NAMALWA (cell line): ENCODE measurements at places on chromosomes 13 and 19.

DNA sequence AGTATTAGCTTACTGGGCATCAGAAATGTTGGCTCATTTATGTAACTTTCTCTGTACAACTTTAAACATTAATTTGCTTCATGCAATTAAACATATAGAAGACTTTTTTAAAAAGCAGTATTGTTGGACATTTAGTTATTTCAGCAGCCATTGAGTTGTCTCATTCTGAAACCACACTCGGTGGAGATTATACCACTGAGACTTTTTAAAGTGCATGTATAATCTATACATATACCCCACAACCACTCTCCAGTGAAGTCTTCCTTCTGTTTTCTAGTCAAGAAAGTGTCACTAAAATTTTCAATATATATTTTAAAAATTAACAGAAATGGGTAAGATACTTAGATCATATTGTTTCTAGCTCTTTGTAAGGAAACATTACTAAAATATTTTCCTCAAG, 15.5 kb downstream of the SETDB2 start:
- DNase-seq: no peak

GRCh38 chr13:31263346-31263745, 63.6 kb downstream of the B3GLCT start:
- DNase-seq: no peak

- no peak for DNase-seq
Observed at GRCh38 chr19:54319049-54319448, 6.1 kb upstream of the LILRA5 start.

DNA sequence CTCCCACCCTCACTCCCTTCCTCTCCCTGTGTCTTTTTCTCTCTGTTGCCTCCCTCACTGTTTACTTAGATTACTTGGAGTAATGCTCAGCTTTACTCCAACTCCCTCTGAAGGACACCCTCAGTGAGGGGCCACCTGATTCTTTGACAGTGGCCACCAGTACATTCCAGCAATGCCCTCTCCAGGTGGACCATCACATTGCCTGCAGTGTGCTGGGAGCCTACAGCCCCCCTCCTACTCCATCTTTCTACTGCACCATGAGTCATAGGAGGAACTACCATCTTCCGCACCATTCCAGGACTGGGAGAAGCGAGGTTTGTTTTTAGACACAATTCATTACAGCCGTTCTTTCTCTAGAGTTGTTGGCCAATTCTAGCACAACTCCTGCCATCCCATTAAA, 96.6 kb upstream of the POSTN start:
- no peak for DNase-seq

DNA sequence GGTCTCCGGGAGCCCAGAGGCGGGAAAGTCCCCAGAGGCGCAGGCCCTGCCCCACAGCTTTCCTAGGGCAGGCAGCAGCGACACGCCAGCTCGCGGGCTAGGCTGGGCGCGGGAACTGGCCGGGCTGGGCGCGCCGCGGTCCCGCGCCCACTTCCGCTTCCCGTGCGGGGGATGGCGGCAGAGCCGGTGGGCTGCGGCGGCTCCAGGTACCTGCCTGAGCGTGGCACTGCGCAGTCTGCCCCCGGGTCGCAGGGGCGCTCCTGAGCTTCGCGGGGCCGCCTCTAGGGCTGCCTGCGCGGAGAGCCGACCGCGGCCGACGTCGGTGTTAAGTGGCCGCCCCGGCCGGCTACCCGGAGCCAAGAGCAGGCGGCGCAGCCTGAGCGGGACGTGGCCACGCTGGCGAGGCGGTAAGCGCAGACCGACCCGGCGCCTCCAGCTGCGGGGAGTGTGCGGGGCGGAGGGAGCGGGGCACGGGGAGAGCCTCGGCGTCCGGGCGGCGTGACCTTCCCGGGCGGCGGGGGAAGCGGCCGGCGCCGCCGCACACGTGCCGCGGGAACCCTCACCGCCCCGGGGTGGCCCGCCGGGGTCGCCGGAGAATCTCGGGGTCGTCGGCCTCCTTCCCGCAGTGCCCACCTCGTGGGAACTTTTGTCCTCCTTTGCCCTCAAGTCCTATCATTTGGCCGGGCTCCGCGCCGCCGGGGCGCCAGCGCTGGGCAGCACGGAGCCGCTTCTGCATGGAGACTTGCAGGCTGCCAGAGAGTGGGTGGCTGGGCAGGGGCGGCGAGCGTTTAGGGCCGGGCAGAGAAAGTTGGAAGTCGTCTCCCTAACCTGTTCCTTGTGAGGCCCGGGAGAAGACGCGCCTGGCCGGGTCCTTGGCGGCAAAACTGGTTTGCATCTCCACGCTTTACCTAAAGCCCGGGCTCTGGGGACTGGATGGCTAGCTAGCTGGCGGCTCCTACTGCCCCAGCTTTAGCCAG, 31.4 kb upstream of the MPHOSPH8 start:
- DNase-seq: peak; percentile 14

DNA sequence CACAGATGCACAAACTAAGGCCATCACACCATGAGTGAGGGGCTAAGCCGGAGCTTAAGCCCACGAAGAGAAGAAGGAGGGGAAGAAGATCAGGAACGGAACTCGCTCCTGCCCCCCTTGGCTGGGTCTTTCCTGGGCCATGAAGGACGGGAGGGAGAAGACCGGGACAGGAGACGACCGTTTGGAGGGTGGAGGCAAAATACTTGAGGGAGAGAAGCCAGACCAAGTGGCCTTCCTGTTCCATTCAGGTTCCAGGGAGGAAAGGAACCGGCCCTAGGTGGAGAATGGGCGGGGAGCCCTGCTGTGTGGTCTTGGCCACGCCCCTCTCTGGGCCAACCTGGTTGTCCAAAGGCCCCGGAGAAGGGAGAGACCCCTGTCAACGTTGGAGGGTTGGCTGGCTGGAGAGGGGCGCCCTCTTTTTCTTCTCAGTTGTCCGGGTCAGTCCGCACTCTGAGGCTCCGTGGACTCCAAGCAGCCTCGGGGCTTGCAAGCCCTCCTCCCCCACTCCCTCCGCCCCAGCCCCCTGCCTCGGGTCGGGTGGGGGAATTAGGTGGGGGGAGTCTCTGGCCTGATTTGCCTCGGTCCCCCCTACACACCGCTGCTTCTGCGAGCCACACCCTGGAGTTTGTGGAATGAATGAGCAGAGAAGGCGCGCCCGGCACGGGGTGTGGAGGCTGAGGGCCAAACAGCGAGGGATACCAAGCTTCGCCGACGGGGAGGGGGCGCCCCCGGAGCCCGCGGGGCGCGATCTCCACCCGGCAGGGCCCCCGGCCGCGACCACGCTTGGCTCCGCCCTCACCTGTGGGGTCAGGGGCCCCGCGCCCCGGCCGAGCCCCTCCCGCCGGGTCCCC, 757 bp downstream of the FBN3 start:
- no peak for DNase-seq

GRCh38 chr19:56547535-56547934, 8.8 kb downstream of the ZFP28 start:
- DNase-seq: no peak

DNA sequence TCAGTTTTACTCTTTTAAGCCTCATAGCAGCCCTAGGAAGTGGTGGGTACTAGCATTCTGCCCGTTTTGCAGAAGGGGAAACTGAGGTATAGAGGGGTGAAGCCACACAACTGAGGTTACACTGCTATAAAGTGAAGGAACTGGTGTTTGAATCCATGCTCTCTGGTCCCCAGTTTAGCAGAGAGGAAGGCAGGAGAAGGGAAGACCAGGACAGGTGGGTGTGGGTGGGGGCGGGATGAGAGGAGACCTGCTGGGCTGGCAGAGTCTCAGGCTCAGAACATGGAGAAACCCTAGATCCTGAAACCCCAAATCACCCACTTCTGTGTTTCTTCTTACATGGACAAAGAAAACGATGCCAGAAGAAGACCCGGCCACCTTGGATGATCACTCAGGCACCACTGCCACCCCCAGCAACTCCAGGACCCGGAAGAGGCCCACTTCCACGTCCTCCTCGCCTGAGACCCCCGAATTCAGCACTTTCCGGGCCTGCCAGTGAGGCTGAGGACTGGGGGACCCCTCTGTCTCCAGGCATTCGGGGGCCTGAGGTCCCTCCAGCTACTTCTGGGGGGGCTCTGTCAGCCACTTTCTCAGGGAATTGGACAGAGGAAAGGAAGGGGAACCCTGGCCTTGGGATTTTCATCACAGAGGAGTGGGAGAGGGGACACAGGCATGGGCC, 2.3 kb upstream of the CARM1 start:
- DNase-seq: no peak

GRCh38 chr13:60612593-60612992, 215.6 kb downstream of the TDRD3 start:
- DNase-seq: no peak

- DNase-seq: no peak
Observed at GRCh38 chr19:18662972-18663732, 20.3 kb upstream of the CRTC1 start.

- DNase-seq: no peak
Observed at GRCh38 chr13:95349267-95349666, 48.0 kb upstream of the ABCC4 start.

DNA sequence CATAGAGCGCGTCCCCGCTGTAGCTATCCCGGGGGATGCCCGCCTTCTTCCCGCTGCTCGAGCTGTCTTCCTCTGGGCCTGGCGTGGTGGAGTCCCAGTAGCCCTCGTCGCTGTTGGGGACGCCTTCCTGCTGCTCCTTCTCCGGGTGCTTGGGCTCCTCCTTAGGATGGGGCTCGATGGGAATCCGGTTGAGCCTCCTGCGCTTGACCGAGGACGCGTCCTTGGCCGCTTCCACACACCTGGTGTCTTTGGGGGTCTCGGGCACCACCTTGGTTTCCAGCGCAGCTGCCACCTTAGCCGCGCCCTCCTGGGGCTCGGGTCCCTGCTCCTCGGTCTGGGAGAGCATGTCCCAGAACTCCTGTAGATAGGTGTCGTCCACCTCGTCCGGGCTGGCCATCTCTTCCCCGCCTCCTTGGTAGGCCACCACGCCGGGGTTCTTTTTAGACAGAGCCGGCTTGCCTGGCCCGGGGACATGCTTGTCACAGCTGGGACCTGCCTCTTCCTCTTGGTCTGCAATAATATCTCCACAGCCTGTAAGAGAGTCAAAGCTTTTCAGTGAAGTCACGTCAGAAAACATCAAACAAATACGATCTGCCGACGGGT, 2.0 kb downstream of the AMER2 start:
- no peak for DNase-seq

GRCh38 chr13:53206455-53206854, 177.8 kb downstream of the OLFM4 start:
- DNase-seq: peak; percentile 30

GRCh38 chr13:103276775-103277498, 210.7 kb upstream of the SLC10A2 start:
- DNase-seq: peak; percentile 22

DNA sequence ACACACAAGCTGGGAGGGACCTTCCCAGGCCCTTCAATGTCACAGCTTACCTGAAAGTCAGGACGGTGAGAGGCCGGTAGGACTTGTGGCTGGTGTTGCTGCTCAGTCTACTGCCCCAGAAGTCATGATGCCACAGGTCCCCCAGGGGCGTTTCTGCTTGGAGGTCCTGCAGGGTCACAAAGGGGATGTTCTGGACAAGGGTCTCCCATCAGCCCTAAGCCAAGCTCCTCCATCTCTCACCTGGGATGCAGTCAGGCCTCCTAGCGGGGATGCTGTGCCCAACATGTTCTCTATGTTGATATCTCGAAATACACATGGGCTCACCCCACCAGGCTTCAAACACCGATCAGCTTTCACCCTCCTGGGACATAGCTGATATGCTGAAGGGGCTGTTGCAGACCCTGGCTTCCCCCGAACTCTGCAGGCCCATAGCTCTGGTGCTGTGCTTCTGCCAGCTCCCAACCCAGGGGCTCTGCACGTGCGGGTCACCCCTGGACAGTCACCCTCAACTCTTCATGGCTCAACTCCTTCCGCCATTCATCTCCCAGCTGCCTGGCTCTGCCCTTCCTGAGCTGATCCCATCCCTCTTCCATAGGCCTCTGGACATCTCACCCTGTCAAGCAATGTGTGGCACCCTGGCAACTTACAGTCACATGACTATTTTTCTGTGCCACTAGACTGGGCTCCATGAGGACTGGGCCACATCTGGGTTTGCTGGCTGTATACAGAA, 10.3 kb downstream of the TMTC4 start:
- DNase-seq: no peak

GRCh38 chr13:35832551-35832950, 298.6 kb downstream of the DCLK1 start:
- DNase-seq: no peak

GRCh38 chr19:16061943-16062342, 14.4 kb upstream of the TPM4 start:
- DNase-seq: no peak

DNA sequence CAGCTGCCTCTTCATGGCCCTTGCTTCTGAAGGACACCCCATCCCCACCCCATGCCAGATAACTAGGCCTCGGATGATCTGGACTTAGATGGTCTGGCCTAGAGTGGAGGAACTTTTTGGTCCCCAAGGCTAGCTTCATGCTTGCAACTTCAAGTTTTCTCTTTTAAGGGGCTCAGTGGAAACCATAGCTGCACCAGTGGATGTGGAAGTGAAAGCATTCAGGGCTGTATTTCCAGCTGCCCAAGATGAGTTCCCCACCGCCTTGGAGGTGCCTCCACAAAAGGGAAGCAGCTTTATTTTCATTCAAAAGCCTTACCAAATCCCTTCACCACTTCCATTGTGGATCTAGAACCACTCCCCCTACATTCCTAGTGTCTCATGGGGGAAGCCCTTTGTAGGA, 17.6 kb upstream of the GSX1 start:
- DNase-seq: no peak

- DNase-seq: no peak
Observed at GRCh38 chr19:48454150-48454730, 1.1 kb upstream of the KCNJ14 start.

DNA sequence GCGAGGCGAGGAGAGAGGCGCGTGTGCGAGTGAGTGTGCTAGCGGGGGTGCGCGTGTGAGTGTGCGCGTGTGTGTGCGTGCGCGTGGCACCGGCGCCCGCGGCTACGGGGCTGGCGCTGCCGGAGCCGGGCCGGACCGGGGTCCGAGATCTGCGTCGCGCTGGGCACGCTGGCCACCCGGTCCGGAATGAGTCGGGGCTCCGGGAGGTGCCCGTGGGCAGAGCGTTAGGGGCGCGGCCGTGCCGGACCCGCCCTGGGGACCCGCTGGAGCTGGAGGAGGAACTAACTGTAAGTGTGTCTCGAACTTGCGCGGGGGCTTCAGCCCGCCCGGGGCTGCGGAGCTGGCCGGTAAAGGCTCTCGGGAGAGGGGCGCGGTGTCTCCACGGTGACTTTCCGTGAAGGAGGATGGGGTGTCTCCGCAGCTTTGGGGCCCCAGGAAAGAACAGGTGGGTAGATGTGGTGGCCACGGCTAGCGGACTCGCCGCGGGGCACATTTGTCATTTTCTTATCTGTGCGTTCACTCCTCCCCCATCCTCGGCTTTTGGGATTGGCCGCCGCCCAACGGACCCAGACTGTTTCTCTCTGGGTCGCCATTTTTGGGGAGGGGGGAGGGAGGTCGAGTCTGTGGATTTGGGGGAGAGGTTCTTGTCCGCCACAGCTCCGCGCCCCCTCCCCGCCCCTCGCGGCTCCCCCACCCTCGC, 10.1 kb upstream of the SOX1 start:
- DNase-seq: no peak

- no peak for DNase-seq
Observed at GRCh38 chr13:33172400-33172799, 113.2 kb downstream of the STARD13 start.

- DNase-seq: no peak
Observed at GRCh38 chr13:111508164-111508870, 187.9 kb downstream of the TEX29 start.
